IMR-90 (cell line): ENCODE measurements at places on chromosomes 3 and 15. TPM values are rescaled to one million over a fixed set of nuclear protein-coding genes. Genes with fewer than 3 reads are reported as not detected.

- peak; percentile 92 for DNase-seq
Measured at GRCh38 chr3:24220859-24221657, 273.6 kb downstream of the THRB start.

- DNase-seq = peak; percentile 81
Measured at GRCh38 chr3:76442374-76442915, 597.5 kb upstream of the ROBO2 start.

GRCh38 chr3:108152274-108152673, 61.4 kb upstream of the CD47 start:
- DNase-seq = no peak

- no peak for DNase-seq
Measured at GRCh38 chr15:71098920-71099319, 16.4 kb upstream of the THSD4 start.

DNA sequence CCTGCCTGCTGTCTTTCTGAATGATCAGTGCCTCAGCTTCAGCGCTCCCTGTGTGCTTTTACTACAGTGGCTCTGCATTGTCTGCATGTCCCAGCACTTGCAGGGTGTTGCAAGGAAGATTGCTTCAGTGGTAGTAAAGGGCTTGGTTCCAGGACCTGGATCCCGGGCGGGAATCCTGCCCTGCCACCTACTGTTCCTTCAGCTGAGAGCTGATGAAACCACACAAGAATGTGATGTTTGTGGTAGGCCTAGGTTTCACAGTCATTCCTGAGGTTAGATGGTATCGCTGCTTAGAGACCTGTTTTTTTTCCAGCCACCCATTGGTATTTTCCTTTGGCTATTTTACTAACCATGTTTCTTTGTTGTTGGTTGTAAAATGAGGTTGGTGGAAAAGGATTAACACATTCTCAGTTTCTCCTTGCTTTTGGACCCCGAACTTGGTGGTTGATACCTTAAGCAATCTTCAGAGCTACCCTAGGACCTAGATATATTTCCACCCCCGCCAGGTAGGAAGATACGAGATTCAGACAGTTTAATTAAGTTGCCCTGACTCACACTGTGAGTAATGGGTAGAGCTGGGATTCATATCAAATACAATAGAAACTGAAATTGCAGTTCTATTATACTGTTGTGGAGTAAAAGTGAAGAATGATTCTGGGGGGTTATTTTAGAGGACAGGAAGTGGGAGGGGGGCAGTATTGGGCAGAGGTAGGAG, 11.4 kb downstream of the GPR87 start:
- DNase-seq = peak; percentile 95

The SLC22A13 gene
- total RNA-seq = under 0.01 TPM in 2 replicates

The UBA5 gene
- 20.3 and 38.6 TPM in 2 replicates for total RNA-seq

The RPS27L gene
- 53.1 and 64.7 TPM in 2 replicates for total RNA-seq
